Fibroblast of lung (primary cell): ENCODE measurements at places on chromosomes 5 and 9. TPM values are rescaled to one million over a fixed set of nuclear protein-coding genes. Genes with fewer than 3 reads are reported as not detected.

Gene GFRA3
- total RNA-seq: not detected in 2 replicates

Gene INSL4
- not detected in 2 replicates for total RNA-seq

Gene COL5A1
- 63.7 and 72.8 TPM in 2 replicates for total RNA-seq

Gene ALAD
- 22.6 and 42.1 TPM in 2 replicates for total RNA-seq

Gene GDA
- under 0.01 TPM in 1 of 2 replicates, not detected in the other for total RNA-seq

Gene FOXD4L4
- 0.26 TPM in 1 of 2 replicates, not detected in the other for total RNA-seq

Gene SRP19
- total RNA-seq: 58.0 and 58.5 TPM in 2 replicates

Gene FBXL7
- total RNA-seq: 3.3 and 6.4 TPM in 2 replicates

Gene CDH6
- 9.8 and 10.4 TPM in 2 replicates for total RNA-seq

Gene HRH2
- not detected in 2 replicates for total RNA-seq

Gene HTR4
- total RNA-seq: not detected in 2 replicates

Gene LRRC19
- total RNA-seq: not detected in 2 replicates

Gene HAPLN1
- 0.17 TPM in 1 of 2 replicates, not detected in the other for total RNA-seq

Gene PCDHGB1
- 3.1 and 4.3 TPM in 2 replicates for total RNA-seq

Gene SHB
- 12.6 and 13.9 TPM in 2 replicates for total RNA-seq

Gene SCAMP1
- 44.9 and 60.6 TPM in 2 replicates for total RNA-seq

Gene TICAM2
- total RNA-seq: 4.1 and 8.8 TPM in 2 replicates

Gene ZNF618
- total RNA-seq: 5.4 and 8.6 TPM in 2 replicates

Gene ARRDC1
- total RNA-seq: 11.0 and 17.2 TPM in 2 replicates

Gene MYO10
- total RNA-seq: 82.2 and 95.5 TPM in 2 replicates

Gene CNTFR
- 0.26 TPM in 1 of 2 replicates, not detected in the other for total RNA-seq

Gene PCDHGA6
- 3.1 and 4.8 TPM in 2 replicates for total RNA-seq

Gene MED22
- total RNA-seq: 12.8 and 17.8 TPM in 2 replicates

Gene AOPEP
- total RNA-seq: 66.8 and 94.1 TPM in 2 replicates

Gene FAM240B
- total RNA-seq: not detected in 2 replicates

Gene PRRT1B
- total RNA-seq: not detected in 2 replicates

Gene TGFBR1
- 63.9 and 79.1 TPM in 2 replicates for total RNA-seq

Gene CYLC2
- not detected in 2 replicates for total RNA-seq

Gene ROR2
- total RNA-seq: 27.9 and 39.5 TPM in 2 replicates

Gene FAM200C
- 4.9 and 5.3 TPM in 2 replicates for total RNA-seq
